ENCODE measurements at places on chromosomes 6 and 20. TPM values are rescaled to one million over a fixed set of nuclear protein-coding genes. Genes with fewer than 3 reads are reported as not detected.

- DNase-seq = no peak
- H3K27me3 ChIP-seq = no peaks in the 10 kb centered on the region
- H3K36me3 ChIP-seq = no peaks in the 10 kb centered on the region
- no peaks in the 10 kb centered on the region for H3K4me1 ChIP-seq
- H3K4me3 ChIP-seq = no peak overlapping the region
These were observed 447.9 kb upstream of the FKBP1C start for GRCh38 chr6:62763125-62763912.

GRCh38 chr6:46898006-46898405 lies 23.7 kb downstream of the ADGRF5 start:
- H3K4me3 ChIP-seq = no peak overlapping the region
- H3K36me3 ChIP-seq = no peaks in the 10 kb centered on the region
- no peaks in the 10 kb centered on the region for H3K4me1 ChIP-seq

DNA sequence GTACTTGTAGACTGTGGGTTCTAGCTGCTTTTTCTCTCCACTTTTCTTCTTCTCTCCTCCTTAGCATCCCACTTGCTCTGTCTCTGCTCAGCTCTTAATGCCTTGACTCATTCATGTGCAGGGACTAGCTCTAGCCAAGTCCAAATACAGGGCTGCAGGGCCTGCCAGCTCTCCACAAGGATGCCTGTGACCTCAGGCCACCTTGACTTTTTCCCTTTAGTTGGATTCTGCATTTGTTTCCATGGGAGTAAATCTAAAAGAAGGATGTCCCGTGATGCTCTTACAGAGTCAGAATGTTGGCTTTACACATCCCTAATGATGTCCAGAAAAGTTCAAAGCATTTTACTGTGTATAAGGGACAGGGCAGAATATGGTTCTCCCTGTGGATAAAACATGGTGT lies 101.8 kb upstream of the PREP start:
- H3K4me3 ChIP-seq = no peak overlapping the region
- no peaks in the 10 kb centered on the region for H3K36me3 ChIP-seq
- no peak overlapping the region for H3K27ac ChIP-seq

The LTA gene
- 839 TPM for total RNA-seq

GRCh38 chr6:85580878-85581267 lies 12.8 kb downstream of the SNX14 start:
- no peak for DNase-seq
- no peak overlapping the region for H3K4me3 ChIP-seq
- H3K27me3 ChIP-seq = no peaks in the 10 kb centered on the region
- peaks cover 7% of the 10 kb centered on the region for H3K4me1 ChIP-seq
- no peak overlapping the region for H3K27ac ChIP-seq

GRCh38 chr6:31906122-31906521 lies 4.2 kb upstream of the ZBTB12 start:
- no peak overlapping the region for H3K4me3 ChIP-seq
- no peaks in the 10 kb centered on the region for H3K36me3 ChIP-seq
- no peak overlapping the region for H3K27ac ChIP-seq
- no peak for DNase-seq

DNA sequence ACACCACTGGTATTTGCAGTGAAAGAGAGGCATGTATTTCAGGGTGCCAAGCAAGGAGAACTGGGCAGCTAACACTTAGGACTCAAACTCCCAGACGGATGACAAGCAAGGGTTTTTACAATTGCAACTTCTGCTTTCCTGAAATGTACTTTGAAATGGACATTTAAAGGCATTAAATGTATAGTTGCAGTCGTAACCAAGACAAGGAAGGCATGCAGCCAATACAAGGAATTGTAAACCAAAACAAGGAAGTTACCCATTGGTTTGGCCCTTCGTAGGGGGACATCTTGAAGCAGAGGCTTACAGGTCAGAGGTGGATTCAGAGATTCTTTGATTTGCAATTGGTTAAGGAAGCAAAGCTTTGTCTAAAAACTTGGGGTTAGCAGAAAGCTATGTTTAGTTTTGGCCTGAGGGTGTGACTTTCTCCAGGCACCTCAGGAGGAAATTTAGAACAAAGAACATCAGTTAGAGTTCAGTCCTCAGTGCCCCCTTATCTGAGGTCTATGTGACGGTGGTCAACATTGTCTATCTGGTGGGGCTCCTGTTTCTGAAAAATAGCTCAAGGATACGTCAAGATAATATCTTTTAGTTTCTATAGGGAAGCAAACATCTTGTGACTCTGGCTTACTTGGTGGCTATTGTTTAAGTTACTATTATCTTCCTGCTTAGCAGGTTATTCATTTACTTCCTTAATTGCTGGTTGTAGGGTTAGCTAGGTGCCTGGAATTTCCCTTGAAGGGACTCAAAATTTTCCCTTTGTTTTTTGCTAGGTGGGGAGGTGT lies 266.0 kb downstream of the CD83 start:
- peaks cover 6% of the 10 kb centered on the region for H3K4me1 ChIP-seq
- H3K27me3 ChIP-seq = no peaks in the 10 kb centered on the region
- no peak overlapping the region for H3K4me3 ChIP-seq
- DNase-seq = no peak
- no peak overlapping the region for H3K27ac ChIP-seq
- no peaks in the 10 kb centered on the region for H3K36me3 ChIP-seq

The PRKN gene
- total RNA-seq = 0.55 TPM

DNA sequence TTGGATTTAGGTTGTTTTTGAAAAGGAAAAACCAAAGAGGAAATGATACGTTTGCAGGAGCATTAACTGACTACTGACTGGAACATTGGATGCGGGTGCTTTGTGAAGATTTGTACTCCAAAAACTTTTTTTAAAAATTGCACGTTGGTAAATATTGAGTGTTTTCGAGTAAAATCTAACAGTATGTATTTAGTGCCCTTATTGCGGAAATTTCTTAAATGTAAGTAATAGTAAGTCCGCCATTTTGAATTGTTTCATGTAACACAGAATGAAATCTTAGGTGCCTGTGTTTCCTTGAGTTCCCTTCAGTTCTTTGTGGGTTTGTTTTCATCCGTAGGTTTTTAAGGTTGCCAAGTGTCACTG lies 15.2 kb upstream of the LIN28B start:
- H3K4me1 ChIP-seq = peaks cover 6% of the 10 kb centered on the region
- H3K4me3 ChIP-seq = no peak overlapping the region
- H3K36me3 ChIP-seq = no peaks in the 10 kb centered on the region
- DNase-seq = no peak
- H3K27me3 ChIP-seq = peaks cover 5% of the 10 kb centered on the region

DNA sequence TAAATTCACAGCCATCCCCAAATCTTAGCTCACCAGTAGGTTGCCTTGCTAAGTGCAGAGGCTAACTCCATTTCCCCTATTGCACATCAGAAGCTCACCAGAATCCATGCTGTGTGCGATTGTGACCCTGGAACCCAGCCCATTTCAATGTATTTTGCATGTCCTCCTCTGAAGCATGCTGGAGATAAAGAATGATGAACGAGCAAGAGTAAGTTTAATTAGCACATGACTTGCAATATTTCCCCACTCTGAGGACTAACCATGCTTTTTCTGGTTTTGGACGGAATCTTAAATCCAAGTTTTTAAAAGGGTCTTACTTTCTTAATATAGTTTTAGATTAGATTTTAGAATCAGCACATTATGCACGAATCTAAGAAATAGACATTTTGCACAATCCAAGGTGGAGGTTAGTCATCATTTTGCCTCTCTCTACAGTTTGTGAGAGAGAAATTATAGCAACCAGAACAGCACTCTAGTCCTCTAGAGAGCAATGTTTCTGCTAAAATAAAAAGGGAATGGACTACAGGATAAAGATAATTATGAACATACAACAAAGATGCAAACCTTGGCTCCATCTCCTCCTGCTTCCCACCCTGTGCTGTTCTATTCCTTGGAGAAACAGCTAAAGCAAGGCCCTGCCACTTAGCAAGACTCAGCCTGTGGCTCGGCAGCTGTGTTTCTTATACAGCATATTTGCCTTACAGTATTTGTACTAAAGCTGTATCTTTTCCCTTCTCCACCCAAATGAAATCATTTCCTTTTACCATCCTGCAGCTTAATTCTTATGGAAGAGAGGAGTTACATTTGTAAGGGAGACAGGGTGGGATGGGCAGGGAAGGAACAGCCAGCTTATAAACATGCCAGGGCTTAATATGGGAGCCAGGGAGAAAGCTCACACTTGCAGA lies 24.9 kb upstream of the LAMA4 start:
- no peak overlapping the region for H3K27ac ChIP-seq
- H3K36me3 ChIP-seq = no peaks in the 10 kb centered on the region
- no peak overlapping the region for H3K4me3 ChIP-seq
- H3K27me3 ChIP-seq = peaks cover 12% of the 10 kb centered on the region
- H3K4me1 ChIP-seq = no peaks in the 10 kb centered on the region

The UFL1 gene
- total RNA-seq = 22.5 TPM

The FOXQ1 gene
- not detected for total RNA-seq

- no peaks in the 10 kb centered on the region for H3K4me1 ChIP-seq
- peaks cover 15% of the 10 kb centered on the region for H3K36me3 ChIP-seq
- H3K4me3 ChIP-seq = no peak overlapping the region
- DNase-seq = no peak
- H3K27me3 ChIP-seq = no peaks in the 10 kb centered on the region
These were observed 28.7 kb downstream of the TXNDC5 start for GRCh38 chr6:7881765-7882500.

DNA sequence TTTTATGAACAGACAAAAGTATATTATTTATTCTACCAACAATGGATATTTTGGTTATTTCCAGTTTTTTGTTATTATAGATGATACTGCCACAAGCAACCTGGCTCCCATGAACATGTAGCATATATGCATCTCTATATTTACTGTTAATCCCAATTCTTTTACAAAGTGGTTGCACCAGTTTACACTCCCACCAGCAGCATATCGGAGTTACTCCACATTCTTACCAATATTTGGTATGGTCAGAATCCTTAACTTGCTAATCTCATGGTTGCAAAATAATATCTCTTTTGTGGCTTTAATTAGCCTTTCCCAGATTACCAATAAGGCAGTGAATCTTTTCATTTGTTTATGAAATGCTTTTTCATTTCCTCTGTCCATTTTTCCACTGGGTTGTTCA lies 137.6 kb upstream of the CDYL start:
- H3K36me3 ChIP-seq = no peaks in the 10 kb centered on the region
- no peaks in the 10 kb centered on the region for H3K27me3 ChIP-seq
- DNase-seq = no peak
- H3K4me3 ChIP-seq = no peak overlapping the region

The SAMD5 gene
- total RNA-seq = 0.04 TPM

GRCh38 chr6:6582131-6582530 lies 6.4 kb upstream of the LY86 start:
- H3K27me3 ChIP-seq = no peaks in the 10 kb centered on the region
- H3K27ac ChIP-seq = no peak overlapping the region
- no peak for DNase-seq

GRCh38 chr20:34222208-34222607 lies 19.0 kb upstream of the ASIP start:
- no peaks in the 10 kb centered on the region for H3K4me1 ChIP-seq
- peaks cover 5% of the 10 kb centered on the region for H3K27me3 ChIP-seq
- H3K36me3 ChIP-seq = no peaks in the 10 kb centered on the region
- no peak overlapping the region for H3K27ac ChIP-seq

GRCh38 chr6:16236631-16237199 lies 1.7 kb upstream of the GMPR start:
- DNase-seq = no peak
- H3K36me3 ChIP-seq = no peaks in the 10 kb centered on the region
- H3K27ac ChIP-seq = peak overlapping the region; percentile 73
- H3K27me3 ChIP-seq = no peaks in the 10 kb centered on the region
- H3K4me1 ChIP-seq = peaks cover 25% of the 10 kb centered on the region
- H3K4me3 ChIP-seq = no peak overlapping the region

- H3K4me3 ChIP-seq = no peak overlapping the region
- no peak for DNase-seq
- H3K27me3 ChIP-seq = no peaks in the 10 kb centered on the region
- no peaks in the 10 kb centered on the region for H3K4me1 ChIP-seq
- H3K36me3 ChIP-seq = no peaks in the 10 kb centered on the region
These were observed 28.4 kb upstream of the SAYSD1 start for GRCh38 chr6:39143238-39143930.

DNA sequence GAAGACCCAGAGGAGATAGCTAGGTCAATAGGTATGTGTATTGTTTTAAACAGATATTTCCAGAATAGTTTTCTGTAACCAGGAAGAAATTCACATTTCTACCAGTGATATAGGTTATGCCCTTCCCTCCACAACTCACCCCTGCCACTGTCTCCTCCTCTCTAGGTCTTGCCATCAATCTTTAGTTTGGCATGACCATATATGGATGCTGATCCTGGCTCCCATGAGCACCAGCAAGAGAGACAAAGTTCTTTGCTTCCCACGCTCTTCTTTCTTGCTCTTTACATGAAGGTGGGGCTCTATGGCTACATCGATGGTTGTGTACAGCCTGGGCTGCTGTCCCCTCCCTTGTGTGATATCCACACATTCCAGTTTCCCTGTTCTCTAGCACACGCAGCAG lies 459.4 kb upstream of the ID4 start:
- H3K4me3 ChIP-seq = no peak overlapping the region
- H3K36me3 ChIP-seq = no peaks in the 10 kb centered on the region
- no peak overlapping the region for H3K27ac ChIP-seq

DNA sequence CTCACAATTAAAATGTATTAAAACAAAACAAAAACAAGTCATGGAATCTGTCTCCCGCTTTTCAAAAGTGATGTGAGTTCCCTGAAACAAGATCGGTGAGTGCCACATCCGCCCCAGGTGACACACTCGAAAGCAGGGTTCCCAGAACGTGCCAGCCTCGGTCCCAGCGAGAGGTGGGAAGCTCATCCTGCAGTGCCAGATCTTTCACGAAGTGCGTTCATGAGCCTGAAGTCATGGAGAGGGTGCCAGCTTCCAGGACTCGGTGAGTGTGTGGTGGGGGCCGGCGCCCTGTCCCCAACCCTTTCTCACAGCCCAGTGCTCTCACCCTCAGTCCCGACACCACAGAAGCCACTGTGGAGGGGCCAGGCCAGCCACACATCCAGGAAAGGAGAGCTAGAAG lies 127.4 kb downstream of the WDR27 start:
- no peaks in the 10 kb centered on the region for H3K4me1 ChIP-seq
- DNase-seq = no peak
- no peaks in the 10 kb centered on the region for H3K27me3 ChIP-seq
- H3K4me3 ChIP-seq = no peak overlapping the region

- H3K27ac ChIP-seq = no peak overlapping the region
- peak overlapping the region; percentile 41 for H3K4me3 ChIP-seq
- DNase-seq = peak; percentile 64
- peaks cover 29% of the 10 kb centered on the region for H3K4me1 ChIP-seq
- H3K27me3 ChIP-seq = no peaks in the 10 kb centered on the region
These were observed 49.4 kb upstream of the ARMC2 start for GRCh38 chr6:108798670-108799353.

- H3K27me3 ChIP-seq = no peaks in the 10 kb centered on the region
- H3K4me1 ChIP-seq = no peaks in the 10 kb centered on the region
- no peaks in the 10 kb centered on the region for H3K36me3 ChIP-seq
These were observed 78.0 kb downstream of the RWDD2A start for GRCh38 chr6:83270971-83271719.

GRCh38 chr6:33216117-33216649 lies 7.9 kb downstream of the RING1 start:
- no peak for DNase-seq
- H3K4me3 ChIP-seq = no peak overlapping the region
- H3K4me1 ChIP-seq = peaks cover 16% of the 10 kb centered on the region
- H3K27ac ChIP-seq = no peak overlapping the region
- H3K36me3 ChIP-seq = no peaks in the 10 kb centered on the region

- no peak overlapping the region for H3K27ac ChIP-seq
- no peaks in the 10 kb centered on the region for H3K36me3 ChIP-seq
- peaks cover 5% of the 10 kb centered on the region for H3K27me3 ChIP-seq
- no peak overlapping the region for H3K4me3 ChIP-seq
- no peaks in the 10 kb centered on the region for H3K4me1 ChIP-seq
- DNase-seq = no peak
These were observed 184.9 kb upstream of the TSHZ2 start for GRCh38 chr20:52787216-52787615.

The SOBP gene
- total RNA-seq = 1.0 TPM

The CLPSL2 gene
- not detected for total RNA-seq

The DSP gene
- total RNA-seq = not detected
